CD4-positive, alpha-beta T cell treated with Interleukin-4 for 4 hours (primary cell): ENCODE measurements at places on chromosomes 7 and 10.
A peak's percentile ranks its signal among the peaks of the same experiment; 100 is the strongest.

- DNase-seq: peak; percentile 26
Measured at GRCh38 chr7:106812027-106812643, 52.9 kb upstream of the PIK3CG start.

DNA sequence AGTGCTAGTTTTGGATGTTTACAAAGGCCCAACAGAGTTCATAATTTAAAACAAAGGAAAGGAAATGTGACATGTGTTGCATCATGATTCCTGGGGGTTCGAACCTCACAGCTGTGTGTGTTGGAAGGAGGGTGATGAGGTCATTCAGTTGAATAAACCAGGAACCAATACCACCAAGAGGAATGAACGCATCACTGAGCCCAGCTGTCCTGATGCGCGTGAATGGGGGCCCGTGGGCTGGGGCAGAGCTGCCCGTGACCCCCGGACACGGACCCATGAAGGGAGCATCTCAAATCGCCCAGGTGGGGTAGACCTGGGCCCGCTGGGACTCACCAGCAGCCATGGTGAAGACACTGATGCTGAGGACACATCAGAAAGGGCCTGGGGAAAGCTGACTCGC lies 33.0 kb downstream of the BRI3 start:
- DNase-seq: no peak

GRCh38 chr7:110507832-110508231 lies 583.1 kb upstream of the LRRN3 start:
- no peak for DNase-seq

DNA sequence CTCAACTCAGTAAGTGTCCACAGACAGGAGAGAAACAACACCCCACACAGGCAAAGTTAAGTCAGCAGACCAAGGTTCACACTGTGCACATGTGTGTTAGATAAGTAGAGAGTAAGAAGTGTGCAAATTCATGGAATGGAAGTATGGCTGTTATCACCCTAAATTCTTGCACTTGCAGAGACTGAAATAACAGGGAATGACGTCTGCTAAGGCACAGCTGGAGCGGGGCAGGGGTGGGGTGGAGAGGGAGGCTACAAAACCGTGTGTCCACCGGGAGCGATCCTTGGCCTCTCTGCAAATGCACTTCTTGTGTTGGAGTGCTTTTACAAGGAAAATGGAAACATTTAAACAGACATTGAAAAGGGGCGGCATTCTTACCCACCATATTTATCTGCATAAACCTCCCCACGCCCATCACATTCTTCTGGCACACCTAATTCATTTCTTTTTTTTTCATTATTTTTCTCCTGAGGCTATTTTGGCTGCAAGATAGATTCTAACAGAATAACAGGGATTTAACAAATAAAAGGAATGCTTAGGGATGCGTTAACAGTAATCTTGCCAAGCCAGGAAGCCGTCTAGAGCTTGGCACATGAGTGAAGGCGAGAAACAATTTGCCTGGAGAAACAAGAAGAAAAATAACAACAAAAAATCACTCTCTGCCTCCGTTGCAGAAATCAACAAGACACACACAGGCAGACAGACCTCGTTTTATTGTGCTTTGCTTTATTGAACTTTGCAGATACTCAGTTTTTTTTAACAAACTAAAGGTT lies 30.1 kb downstream of the TNS3 start:
- DNase-seq: no peak
